ENCODE measurements at places on chromosomes 6 and 20.
A peak's percentile ranks its signal among the peaks of the same experiment; 100 is the strongest.

- DNase-seq = no peak
Observed at GRCh38 chr6:149166747-149167146, 150.8 kb upstream of the TAB2 start.

GRCh38 chr20:47051936-47052526 lies 157.4 kb downstream of the EYA2 start:
- DNase-seq = no peak

DNA sequence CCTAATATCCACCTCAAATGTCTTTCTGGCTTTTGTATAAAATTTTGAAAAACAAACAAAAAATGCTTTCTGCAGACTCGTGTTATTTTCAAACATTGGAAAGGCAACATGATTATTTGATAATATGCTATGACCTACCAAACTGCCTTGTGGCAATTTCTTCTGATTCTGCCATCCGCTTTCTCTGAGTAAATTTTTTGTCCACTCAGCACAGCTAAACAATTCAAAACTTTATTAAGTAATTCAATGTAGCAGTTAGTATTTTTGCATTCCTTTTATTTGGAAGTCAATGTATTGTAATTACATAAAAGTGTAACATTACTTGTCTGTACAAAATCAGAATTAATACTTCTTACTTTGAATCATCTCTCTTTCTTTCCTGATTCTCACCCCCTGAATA lies 1206.6 kb upstream of the EYS start:
- DNase-seq = no peak

DNA sequence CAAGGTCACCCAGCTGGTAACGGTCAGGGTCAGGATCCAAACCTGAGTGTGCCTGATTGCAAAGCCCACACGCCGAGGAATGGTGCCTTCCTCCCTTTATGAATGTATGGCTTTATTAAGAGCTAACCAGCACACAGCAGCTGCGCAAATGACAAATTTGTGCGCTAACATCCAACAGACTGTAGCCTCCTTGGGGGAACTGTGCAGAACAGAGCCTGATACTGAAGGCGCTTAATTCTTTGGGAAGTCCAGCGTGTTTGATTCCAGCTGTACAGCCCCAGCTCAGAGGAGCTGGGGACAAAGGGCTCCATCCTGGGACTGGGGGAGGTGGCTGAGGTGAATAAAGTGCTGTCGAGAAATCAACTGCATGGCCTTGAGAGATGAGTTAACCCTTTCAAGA lies 75.7 kb upstream of the JARID2 start:
- DNase-seq = no peak

DNA sequence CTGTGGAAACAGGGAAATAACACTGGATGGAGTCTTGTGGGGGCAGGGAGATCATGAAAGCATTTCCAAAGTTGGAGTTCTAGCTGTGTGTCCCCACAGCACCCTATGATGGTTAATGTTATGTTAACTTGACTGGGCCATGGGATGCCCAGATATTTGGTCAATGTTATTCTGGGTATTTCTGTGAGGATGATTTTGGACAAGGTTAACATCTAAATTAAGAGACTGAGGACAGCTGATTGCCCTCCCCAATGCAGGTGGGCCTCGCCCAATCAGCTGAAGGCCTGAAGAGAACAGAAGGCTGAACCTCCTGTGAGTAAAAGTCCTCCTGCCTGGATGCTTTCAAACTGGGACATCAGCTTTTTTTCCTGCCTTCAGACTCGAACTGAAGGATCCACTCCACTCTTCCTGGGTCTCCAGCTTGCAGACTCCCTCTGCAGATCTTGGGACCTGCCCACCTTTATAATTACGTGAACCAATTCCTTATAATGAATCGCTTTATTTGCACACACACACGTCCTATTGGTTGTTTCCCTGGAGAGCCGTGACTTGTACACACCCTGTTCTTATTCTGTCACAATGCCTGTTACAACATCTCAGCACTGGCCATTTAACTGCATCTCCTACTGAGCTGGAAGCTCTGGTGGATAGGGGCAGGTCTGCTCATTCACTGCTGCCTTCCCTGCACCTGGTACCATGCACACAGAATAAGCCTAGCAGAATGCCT lies 99.5 kb upstream of the IYD start:
- DNase-seq = no peak

DNA sequence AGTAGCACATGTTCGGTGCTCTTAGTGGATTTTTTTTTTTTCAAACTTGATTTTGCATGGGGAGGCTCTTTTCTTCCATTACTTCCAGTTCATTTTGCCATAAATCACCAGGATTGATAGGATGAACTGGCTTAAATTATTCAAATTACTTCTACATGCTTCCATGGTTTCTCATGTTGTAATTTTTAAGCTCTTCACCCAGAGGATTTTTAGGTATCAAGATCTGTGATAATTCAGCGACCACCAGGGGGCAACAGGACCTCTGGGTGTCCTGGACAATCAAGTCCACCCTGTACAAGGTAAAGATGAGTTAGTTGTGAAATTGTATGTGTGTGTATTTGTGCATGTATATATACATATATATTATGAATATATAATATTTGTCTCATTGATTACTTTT lies 4.2 kb upstream of the EPHA7 start:
- DNase-seq = peak; percentile 69

GRCh38 chr6:155791186-155791585 lies 335.5 kb upstream of the NOX3 start:
- DNase-seq = no peak

GRCh38 chr20:47551841-47552240 lies 50.2 kb downstream of the NCOA3 start:
- DNase-seq = no peak

- no peak for DNase-seq
Observed at GRCh38 chr6:32192608-32193039, at the start of gene GPSM3. GPSM3 (minus strand) TSS chr6:32192643; CDS start chr6:32192513, 130 bp downstream.

GRCh38 chr6:20826378-20826777 lies 292.1 kb downstream of the CDKAL1 start:
- DNase-seq = no peak

DNA sequence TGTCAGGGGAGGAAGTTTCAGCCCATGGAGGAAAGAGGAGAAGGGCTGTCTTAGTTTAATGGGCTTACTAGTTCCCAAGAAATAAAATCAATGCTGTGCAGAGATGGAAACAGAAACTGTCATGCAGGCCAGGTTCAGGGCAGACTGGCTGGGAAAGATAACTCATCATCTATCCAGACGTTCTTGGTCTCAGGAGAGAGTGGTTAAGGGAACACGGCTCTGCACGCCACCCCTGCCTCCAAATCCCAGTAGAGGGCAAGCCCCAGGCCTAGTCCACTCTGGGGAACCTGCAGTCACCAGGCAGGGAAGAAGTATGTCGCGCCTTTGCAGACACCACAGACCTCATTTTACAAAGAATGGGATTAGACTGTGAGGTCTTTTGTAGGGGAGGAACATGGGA lies 12.5 kb downstream of the ALDH8A1 start:
- no peak for DNase-seq

Data from neural crest cell (in vitro differentiated cells).